ENCODE measurements at places on chromosomes 16 and 17.

DNA sequence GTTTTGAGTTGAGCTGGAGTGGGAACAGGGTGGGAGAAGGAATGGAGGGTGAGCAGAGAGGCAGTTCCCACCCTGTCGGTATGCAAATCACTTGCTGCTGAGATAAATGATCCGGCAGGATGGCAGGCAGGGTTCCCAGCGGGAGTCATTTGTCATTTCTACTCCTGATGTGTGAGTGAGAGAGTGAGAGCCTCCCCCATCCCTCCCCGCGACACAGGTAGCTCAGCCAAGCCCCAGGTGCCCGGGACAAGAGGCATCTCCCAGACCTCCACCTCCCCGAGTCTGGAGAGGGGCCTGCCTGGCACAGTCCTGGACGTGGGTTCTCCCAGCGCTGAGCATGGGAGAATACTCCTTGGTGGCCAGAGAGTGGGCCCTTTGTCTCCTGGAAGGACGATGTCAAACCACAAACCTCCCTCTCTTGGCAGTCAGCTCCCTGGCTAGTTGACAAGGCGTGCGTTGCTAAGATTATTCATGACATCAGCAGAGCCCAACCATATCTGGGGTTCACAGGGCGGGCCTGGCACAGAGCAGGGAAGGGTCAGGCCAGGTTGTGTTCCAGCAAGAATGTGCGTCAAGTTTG, 33.7 kb upstream of the TNRC6C start:
- DNase-seq, result no peak

DNA sequence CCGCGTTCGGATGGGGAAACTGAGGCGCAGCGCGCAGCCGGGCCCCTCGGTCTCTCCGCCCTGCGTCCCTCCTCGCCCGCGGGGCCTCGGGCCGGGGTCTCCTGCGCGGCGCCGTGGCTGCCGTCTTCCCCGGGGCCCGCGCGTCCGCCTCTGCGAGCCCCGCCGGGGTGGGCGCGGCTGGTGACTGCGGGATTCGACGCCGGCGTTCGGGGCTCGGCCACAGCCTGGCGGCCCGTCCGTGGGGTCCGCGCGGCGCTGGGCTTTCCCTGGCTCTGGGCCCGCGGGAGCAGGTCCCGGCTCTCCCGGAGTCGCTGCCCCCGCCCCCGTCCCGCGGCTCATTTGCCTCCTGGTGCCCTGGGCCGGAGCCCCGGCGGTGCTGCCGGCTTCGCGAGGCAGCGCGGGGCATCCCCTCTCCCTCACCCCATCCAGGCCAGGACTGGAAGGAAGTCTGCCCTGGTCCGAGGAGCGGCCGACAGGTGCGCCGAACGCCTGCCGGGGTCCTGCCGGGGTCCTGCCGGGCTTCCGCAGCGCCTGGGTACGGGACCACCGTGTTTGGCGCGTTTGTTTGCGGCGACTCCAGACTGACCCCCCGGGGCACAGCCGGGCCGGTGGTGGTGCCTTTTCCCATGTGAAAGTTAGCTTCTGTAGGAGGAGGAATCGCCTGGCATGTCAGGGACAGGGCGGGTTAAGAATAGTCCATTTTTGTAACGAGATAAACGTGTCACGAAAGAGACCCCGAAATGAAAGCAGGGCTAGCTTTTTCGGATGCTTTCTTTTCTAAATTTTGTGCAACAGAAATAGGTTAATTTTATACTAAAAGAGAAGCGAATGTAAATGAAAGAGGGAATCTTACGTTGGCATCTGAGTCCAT, 671 bp downstream of the CHMP6 start:
- DNase-seq, result no peak

DNA sequence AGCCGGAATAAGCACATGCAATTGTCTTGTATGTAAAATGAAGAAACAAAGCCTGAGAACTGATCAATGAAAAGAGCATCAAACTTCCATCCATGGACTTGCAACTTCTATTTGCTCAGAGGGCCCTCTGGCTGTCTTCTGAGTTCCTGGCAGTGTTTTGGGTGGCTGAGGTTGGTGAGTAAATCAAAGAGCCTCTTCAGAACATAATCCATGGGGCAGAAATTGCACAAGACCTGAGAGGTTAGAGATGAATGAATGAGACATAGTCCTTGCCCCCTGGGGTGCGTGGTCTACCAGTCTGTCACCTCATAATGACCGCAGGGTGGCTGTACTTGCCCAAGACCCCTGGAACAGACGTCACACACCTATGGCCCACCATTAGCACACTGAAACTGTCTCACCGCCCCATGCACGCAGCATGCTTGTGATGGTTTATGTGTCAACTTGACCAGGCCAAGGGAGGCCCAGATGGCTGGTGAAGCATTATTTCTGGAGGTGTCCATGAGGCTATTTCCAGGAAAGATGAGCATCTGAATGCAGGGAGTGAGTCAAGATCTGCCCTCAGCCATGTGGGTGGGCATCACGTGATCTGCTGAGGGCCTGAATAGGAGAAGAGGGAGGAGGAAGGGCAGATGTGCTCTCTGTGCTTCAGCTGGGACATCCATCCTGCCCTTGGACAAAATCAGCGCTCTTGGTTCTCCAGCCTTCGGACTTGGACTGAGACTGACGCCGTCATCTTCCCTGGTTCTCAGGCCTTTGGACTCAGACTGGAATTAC, 8.3 kb downstream of the PIK3R6 start:
- peak; percentile 43 for DNase-seq

DNA sequence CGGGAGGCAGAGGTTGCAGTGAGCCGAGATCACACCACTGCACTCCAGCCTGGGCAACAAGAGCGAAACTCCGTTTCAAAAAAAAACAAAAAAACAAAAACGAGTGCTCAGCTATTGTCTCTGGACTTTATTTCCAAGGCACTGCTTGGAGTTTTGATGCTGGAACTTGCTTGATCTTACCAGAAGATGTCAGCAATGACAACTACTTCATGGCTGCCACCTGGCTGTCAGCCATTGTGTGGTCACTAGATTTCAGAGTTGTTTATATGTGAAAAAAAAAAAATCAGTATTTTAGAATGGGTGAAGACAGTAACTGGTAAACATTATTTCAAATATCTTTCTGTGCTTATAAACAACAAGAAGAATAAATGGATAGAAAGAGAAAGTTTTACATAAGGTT, 26.3 kb upstream of the OR4D1 start:
- no peak for DNase-seq

- no peak for DNase-seq
Measured at GRCh38 chr17:46983782-46984181, 4.7 kb upstream of the RPRML start.

DNA sequence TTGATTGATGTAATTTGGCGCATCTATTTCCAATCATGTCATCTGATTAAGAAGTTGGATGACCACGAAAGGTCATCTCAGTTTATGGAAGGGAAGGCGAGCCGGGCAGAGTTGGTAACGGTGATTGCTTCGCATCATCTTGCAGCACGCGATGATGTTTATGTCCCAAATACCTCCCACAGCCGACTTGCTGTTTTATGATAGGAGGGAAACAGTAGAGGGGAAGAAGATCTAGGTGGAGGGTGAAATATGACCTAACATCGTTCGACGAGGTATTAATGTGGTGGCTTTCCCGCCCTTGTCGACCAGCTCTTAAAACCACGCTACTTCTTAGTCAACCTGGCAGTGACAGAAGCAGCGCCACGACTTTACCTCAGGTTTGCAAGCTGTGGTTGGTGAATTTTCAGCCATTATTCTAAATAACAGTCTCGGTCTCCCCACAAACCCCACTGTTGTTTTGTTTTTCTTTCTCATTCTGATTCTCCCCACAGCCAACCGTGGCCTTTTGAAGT, 805 bp upstream of the TANC2 start:
- no peak for DNase-seq

DNA sequence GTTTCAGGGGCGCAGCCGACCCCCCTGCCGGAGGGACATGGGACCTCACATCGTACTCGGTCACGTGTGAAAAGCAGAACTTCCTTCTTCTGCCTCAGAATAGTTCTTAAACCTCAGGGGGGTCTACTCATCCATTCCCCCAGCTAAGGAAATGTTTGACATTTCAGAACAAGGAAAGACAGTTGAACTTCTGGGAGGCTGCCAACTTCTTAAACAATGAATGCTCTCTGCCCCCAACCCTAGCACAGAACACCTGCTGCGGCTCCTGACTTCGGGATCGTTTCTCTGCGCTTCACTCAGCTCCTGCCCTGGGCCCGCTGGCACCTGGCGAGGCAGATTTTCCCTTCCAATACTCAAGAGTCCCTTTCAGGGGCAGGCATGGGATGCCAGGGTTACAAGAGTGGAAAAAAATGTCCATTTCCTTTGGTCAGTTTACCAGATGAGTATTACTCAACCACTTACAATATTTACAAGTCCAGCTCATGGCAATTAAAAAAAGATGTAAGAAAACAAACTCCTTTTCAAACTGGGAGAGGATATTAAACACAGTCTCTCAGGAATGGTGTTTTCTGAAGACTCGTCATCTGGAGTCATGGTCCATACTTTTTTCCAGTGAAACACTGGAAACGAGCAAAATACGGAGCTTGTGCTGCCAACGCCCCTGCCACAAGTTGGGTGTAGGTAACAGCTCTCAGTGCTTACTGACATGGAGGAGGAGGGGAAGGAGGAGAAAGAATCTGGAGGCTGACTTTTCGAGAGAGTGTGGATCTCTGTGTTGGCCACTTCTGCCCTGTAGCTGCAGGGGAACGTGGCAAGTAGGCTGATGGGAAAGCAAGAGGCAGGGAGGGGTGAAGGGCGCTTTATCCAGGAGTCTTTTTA, 235.7 kb downstream of the NTN1 start:
- no peak for DNase-seq

DNA sequence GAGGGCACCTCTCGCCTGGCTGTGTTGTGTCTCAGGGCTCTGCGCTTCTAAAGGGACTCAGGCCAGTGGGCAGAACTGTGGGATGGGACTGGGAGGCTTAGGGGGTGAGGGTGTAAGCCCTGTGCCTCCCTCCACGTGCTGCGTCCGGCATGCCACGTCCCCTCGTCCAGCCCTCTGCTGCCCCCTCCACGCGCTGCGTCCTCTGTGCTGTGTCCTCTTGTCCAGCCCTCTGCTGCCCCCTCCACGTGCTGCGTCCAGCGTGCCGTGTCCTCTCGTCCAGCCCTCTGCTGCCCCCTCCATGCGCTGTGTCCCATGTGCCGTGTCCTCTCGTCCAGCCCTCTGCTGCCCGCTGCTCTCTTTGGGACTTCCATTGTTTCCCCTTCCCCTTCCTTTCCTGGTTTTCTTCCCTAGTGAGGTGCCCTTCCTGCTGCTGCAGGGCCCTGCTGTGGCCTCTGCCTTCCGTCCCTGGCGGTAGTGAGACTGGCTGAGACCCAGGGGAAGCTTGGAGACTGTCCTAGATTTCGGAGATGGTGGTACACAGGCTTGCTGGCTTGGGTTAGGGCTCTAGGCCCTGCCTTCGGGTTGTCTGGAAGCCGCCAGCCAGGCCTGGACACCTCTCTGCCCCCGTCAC, 6.4 kb upstream of the ZNF750 start:
- DNase-seq, result peak; percentile 72

- no peak for DNase-seq
Measured at GRCh38 chr17:28133562-28133970, 91.1 kb downstream of the NLK start.

DNA sequence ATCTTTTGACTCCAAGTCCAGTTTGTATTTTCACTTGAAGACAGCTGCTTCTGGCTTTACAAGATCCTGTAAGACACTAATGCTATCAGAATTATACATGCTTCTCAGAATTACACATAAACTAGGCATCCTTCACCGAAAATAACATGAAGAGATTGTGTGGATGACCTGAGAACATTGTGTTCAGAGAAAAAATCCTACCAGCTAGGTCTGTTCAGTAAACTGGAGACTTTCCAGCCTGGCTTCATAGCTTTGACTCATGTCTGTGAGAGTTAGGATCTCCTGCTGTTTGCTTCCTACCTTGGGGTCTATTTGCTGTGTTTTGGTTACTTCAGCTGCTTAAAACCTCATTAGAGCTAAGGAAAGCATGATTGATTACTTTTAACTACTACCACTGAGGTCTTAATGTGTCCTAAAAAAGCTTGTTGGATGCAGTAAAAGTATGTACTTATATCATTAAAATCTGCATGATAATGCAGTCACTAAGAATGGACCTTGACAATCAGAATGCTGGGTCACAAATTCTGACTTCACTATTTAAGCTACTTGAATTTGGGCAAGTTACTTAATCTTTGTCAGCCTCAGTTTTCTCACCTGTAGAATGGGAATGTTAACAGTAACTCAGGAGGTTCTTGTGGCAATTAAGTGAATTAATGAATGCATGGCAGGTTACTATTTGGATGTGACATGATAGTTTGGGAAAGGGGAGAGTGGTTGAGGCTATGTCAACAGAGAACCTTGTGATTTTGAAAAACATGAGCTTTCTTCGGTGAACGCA, 8.0 kb upstream of the MYH13 start:
- no peak for DNase-seq

DNA sequence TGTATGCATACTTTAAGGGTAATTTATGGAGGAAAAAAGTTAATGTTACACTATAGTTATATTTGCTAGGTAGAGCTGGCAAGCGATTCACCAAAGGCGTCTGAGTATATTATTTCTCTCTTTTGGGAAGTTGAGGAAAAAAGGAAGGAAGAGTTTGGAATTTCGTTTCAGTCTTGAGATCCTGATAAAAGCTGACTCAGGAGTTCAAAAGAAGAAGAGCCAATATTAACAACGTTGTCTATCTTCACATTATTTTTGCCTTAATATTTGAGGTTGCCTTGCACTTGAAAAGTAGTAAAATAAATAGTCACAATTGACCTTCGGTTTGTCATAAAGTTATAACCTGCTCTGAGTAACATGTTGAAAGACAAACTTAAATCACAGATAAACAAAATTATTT, 888.6 kb downstream of the KCNJ2 start:
- DNase-seq, result no peak

- DNase-seq, result no peak
Measured at GRCh38 chr16:12089492-12090150, 113.1 kb downstream of the SNX29 start.

GRCh38 chr17:72274614-72275013, 153.8 kb downstream of the SOX9 start:
- DNase-seq, result no peak

- no peak for DNase-seq
Measured at GRCh38 chr17:45114117-45114932, 18.0 kb downstream of the PLCD3 start.

DNA sequence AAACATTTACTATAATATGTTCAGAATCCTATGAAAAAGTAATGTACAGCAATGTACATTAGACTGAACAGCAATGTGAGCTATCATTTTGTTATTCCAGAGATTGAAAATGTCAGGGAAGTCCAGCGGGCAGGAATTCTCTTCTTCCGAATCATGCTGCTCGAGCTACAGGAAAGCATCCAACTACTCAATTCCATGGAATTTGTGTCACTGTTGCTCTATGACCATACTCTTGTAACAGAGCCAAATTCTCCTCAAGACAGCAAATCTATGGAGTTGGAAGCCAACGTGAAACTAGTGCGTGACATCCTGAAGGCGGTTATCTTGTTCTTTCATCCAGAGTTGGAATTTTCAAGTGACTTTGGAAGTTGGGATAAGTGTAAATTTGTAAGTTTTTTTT, 24.8 kb upstream of the NSRP1 start:
- no peak for DNase-seq

GRCh38 chr16:54412037-54412436, 125.5 kb upstream of the IRX3 start:
- no peak for DNase-seq

DNA sequence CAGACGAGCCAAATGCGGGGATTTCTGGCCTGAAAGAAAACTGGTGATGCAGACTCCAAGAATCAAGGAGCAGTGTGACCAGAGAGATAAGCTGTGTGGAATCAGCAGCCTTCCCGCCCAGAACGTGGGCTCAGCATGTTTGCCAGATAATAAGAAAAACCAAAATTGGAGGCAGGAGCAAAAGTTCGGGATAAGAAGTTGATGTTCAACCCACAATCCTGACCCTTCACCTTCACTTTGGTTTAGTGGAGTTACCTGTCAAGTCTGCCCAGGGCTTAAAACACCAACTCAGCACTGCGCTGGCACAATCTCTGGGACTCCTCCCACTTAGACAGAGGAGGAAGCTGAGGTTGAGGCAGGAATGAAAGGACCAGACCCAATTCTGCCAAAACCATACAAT, 3.1 kb downstream of the SLC43A2 start:
- no peak for DNase-seq
